ENCODE measurements at places on chromosomes 7 and 10.
A peak's percentile ranks its signal among the peaks of the same experiment; 100 is the strongest.

GRCh38 chr10:1709161-1709560, 28.2 kb downstream of the ADARB2 start:
- no peak for DNase-seq

- DNase-seq: peak; percentile 35
Measured at GRCh38 chr10:29648114-29648982, 13.6 kb upstream of the SVIL start.

- DNase-seq: no peak
Measured at GRCh38 chr7:78164459-78164858, 365.9 kb downstream of the PHTF2 start.

DNA sequence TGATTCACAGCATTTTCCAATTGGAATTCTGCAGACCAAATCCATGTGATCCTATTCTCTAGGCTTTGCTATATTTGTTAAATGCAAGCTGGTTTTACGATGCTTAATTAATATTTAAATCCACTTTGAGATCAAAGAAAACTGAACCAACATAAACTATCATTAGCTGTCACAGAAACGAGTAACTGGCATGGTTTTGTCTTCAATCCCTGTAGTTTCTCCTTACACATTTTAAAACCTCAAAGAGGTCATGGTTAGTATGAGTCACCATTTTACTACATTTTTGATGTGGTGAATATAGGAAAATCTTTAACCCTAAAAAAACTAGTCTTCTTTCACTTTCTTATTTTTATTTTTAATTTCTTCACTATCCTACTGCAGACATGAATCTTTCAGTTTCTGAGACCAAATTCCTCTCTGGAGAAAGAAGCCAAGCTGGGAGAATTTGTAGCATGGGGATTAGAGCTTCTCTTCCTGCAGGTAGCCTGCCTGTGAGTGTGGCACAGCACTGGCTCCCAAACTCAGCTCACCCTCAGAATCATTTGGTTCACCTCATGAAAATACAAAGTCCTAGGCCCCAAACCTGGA, 8.7 kb upstream of the LIPM start:
- DNase-seq: no peak

DNA sequence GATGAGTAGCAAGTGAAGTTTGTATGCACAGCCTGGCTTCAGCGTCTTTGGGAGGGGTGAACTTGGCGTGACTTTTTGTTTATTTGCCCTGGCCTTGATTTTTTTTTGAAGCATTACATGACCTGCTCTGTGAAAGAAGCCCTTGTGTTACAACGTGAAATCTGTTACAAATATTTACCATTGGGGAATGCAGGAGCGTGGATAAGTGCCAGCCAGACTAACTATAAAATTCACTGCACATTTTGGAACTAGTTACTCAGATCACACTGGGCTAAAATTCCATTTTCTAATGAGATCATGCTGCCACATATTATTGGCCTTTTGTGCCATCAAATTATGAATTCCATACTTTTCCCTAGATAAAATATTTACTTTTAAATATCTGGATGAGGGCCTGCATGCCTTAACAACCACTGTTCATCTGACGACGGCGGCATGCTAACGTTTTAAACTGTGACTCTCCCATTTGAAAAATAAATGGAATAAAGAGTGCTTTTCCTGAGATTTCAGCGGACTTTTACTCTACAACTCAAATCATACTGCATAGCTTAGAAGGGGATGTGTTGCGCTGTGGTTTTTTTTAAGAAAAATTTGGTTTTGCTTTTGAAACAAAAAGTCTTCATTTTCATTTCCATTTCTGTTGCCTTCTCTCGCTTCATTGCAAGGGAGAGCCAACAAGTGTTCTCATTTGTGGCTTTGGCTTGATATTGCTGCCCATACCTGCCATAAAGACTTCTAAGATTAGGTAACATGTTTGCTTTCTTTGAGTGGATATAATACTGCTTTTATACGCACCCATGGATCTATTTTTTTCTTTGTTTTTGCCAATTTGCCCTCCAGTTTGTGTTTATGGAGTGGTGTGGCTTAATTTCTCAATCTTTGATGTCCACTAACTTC, 352.2 kb downstream of the TFEC start:
- DNase-seq: no peak

DNA sequence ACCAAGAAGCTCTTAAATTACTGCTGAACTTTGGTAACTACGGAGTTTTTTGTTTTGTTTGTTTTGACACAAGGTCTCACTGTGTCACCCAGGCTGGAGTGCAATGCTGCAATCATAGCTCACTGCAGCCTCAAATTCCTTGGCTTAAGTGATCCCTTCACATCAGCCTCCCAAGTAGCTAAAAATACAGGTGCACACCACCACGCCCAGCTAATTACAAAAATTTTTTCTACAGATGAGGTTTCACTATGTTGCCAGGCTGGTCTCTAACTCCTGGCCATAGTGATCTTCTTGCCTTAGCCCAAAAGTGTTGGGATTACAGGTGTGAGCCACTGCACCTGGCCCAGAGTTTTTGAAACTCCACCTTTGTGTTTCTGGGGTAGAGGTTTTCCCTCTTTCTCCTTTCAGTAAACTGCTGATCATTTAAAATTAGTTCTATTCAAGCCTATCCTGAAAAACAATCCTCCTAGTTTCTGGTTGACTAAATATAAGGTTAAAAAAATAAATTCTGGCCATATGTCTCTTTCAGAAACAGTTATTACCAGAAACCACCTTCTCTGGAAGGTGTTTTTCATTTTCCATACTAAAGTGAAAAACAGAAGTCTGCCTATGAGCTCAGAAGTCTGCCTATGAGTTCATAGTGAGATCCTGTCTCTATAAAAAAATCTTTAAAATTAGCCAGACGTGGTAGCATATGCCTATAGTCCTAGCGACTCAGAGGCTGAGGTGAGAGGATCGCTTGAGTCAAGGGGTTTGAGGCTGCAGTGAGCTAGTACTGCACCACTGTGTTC, 63.9 kb downstream of the VOPP1 start:
- no peak for DNase-seq

DNA sequence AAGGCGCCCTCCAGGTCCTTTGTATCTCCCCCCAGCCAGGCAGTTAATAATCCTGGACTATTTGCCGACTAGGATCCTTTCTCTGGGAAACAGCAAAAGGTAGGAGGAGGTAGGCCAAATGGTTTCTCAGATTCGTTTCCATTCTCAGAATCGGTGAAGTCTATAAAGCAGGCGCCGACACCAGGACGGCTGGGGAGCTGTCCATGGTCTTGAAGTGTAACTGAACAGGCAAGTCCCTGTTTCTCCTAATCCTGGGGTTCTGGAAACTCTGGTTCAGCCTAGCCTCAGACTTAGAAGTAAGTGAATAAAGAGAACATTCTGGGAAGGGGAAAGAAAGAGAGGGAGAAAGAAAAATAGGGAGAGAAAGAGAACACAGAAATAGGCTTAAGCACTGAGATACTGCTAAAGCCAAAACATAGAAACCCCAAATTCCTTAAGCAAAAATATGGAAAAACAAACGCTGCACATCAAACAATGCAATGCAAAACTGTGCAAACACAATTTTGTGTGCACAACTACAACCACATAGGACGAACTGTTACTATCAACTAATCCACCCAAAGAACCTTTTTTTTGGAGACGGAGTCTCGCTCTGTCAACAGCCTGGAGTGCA, 11.1 kb upstream of the INA start:
- DNase-seq: peak; percentile 13

- DNase-seq: no peak
Measured at GRCh38 chr7:12747687-12748306, 60.4 kb downstream of the ARL4A start.

GRCh38 chr7:455110-455928, 64.3 kb downstream of the PDGFA start:
- no peak for DNase-seq

GRCh38 chr7:26381476-26382353, 90.1 kb downstream of the SNX10 start:
- no peak for DNase-seq

DNA sequence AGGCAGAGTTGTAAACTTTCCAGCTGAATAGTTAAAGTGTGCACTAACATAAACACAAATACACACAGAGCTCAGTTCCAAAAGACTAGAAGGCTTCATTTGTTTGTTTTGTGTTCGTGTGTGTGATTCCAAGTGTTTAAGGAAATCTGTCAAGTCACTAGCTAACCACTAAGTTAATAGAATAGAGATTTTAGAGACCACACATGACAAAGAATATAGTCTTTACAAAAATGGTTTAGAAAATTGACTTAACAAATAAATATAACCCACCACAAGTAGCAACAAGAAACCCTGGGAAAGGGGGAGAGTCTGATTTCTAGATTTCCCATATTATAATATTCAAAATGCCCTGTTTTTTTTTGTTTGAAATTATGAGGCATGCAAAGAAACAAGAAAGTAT, 209.4 kb downstream of the FZD1 start:
- DNase-seq: no peak

GRCh38 chr10:12735843-12736462, 265.6 kb downstream of the CCDC3 start:
- DNase-seq: no peak

- DNase-seq: no peak
Measured at GRCh38 chr10:116269619-116270018, 3.4 kb downstream of the GFRA1 start.

DNA sequence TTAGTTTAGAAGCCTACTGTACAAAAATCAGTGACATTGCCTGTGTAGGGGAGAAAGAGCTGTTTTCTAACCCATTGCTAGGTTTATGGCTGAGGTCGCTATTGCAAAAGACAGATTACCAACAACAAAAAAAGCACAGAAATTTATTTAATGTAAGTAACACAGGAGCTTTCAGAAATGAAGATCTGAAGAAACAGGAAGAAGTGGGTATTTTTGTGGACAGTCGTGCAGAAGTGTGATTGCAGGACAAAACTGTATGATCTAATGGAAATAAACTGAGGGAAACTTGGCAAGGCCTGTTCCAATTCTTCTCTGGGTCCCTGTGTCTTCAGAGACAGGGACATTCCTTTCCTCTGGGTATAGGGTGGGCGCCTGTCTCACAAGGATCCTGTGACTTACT, 87.4 kb downstream of the APBB1IP start:
- DNase-seq: no peak

DNA sequence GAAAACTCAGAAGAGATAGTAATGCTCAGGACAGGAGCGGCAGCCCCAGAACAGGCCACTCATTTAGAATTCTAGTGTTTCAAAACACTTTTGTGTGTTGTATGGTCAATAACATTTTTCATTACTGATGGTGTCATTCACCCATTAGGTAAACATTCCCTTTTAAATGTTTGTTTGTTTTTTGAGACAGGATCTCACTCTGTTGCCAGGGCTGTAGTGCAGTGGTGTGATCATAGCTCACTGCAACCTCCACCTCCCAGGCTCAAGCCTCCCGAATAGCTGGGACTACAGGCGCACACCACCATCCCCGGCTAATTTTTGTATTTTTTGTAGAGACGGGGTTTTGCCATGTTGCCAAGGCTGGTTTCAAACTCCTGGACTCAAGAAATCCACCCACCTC, 65.9 kb upstream of the CAPZA2 start:
- no peak for DNase-seq

DNA sequence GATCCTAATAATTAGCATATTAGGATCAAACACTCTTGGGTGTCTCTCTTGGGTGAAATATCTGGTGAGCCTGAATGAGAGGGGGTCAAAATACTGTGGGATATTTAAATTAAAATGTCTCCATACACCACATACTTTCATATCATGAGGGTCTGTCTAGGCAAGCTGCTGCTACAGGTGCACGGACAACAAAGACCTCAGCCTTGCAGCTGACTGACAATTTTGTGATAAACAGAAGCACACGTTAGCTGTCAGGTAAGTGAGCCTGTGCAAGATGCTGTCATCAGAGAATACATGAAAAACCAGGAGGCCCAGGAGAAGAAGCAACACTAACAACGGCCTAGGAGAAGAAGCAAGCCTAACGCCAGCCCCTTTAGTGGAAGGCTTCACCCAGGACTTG, 247.5 kb downstream of the ADARB2 start:
- DNase-seq: no peak

All from stimulated activated naive CD8-positive, alpha-beta T cell treated with anti-CD3 and anti-CD28 coated beads, Interleukin-15, amount 100 ng/mL, for 72 hours (primary cell).